Testis (tissue), 5 donors: ENCODE measurements at places on chromosomes 12 and 14. TPM values are rescaled to one million over a fixed set of nuclear protein-coding genes. Genes with fewer than 3 reads are reported as not detected.

The SEL1L gene
- 40.0 TPM for total RNA-seq

The HNRNPC gene
- 317 TPM for total RNA-seq

DNA sequence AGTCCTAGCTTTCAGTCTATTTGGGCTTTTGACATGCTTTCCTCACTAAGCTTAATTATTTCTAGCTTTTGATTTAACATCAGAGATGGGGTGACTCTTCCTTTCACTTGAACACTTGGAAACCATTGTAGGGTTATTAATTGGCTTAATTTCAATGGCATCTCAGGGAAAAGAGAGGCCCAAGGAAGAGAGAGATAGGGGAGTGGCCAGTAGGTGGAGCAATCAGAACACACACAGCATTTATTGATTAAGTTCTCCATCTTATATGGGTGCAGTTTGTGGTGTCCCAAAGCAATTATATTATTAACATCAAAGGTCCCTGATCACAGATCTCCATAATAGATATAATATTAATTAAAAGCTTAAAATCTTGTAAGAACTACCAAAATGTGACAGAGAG is 1466.1 kb upstream of the SEL1L start:
- DNase-seq, result no peak

DNA sequence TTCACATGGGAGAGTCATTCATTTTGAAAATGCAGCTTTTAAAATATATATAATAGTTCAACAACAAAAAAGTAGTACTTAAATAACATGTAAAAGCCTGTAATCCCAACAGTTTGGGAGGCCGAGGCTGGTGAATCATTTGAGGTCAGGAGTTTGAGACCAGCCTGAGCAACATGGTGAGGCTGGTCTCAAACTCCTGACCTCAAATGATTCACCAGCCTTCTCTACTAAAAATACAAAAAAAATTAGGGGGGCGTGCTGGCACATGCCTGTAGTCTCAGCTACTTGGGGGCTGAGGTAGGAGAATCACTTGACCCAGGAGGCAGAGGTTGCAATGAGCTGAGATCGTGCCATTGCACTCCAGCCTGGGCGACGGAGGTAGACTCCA is 256.3 kb upstream of the RGS6 start:
- DNase-seq, result no peak
